Activated CD8-positive, alpha-beta memory T cell treated with anti-CD3 and anti-CD28 coated beads for 4 hours (primary cell): ENCODE measurements at places on chromosomes 4 and X.

DNA sequence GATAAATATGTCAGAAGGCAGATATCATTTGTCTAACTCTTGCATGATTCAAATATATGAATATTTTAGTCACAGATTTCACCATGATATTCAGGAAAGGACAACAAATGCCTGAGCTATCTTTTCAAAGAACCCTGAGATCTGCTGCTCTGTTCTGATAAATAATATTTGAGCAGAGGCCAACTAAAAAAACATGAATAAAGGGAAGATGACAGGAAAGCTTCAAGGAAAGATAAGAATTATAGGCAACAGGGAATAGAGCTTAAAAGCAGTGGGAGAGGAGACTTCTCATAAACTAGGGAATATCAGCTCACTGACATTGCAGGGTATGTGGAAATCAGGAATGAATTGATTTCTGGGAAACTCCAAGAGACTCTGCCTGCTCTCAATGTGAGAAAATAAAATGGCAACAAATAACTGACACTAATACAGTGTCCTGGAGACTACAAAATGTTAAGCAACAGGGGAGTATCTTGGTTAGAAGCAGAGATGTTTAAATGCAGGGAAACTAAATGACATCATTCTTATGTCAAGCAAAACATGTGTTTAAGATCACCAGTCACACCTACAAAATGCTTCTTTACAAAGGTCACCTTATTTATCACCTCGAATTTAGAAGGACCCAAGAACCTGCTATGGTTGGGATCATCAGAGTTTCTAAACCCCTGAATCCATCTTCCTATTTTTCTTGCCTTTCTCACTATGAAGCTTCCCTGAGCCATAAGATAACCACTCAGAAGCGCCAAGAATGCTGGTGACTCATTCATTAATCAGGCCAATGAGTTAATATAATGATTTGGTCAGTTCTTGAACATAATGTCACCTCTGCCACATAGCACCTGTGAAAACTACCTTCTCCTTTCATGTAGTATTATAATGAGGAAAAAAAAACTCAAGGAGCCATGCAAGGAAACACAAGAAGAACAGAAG, 78.1 kb downstream of the NDST3 start:
- no peak for DNase-seq

DNA sequence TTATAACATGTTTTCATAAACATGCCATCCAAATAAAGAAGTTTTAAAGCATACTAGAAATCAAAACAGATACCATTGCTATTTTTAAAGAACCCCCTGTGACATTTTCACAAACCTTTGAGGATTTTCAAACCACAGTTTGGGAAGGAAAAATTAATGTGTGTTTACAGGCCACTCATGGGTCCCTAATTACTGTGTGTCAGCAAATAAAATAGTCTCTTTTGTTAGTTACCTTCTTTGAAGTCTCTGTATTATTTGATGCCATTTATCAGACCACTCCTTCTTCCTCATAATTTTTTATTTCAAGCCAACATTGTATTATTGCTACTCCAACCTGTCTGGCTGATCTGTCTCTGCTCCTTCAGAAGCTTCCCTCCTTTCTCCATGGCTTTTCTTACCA, 72.6 kb upstream of the TET2 start:
- no peak for DNase-seq

- DNase-seq: no peak
These were observed 72.0 kb downstream of the LDB2 start for GRCh38 chr4:16826406-16826910.

DNA sequence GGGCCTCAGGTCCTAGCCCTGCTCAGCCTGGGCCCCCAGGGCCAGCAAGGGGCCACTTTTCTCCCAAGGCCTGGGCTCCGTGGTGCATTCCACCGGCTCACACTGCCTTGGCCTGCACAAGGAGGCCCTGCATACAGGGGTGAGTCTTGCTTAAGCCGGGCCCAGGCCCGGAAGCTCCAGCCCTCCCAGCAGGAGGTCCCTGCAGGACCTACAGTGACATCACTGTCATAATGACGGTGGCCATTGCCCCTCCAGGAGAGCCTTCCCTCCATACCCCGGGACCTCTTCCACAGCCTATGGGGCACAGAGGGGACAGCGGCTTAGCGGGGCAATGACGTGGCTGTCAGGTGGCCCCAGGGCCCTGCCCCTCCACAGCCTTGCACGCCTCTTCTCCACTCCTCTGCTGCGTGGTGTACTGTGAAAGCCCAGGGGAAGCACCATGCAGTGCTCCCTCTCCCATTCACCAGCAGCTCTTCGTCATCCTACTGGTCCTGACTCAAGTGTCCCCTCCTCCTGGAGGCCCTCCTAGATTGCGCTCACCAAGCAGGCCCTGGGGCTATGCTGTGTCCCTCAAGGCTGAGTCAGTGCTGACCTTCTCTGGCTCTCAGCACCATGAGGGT, 32.3 kb upstream of the AFAP1 start:
- no peak for DNase-seq
